ENCODE measurements at places on chromosomes 1 and 21.

GRCh38 chr1:3312310-3312897 lies 142.1 kb upstream of the ARHGEF16 start:
- DNase-seq: no peak

GRCh38 chr1:46623743-46624644 lies 7.4 kb upstream of the MOB3C start:
- no peak for DNase-seq

DNA sequence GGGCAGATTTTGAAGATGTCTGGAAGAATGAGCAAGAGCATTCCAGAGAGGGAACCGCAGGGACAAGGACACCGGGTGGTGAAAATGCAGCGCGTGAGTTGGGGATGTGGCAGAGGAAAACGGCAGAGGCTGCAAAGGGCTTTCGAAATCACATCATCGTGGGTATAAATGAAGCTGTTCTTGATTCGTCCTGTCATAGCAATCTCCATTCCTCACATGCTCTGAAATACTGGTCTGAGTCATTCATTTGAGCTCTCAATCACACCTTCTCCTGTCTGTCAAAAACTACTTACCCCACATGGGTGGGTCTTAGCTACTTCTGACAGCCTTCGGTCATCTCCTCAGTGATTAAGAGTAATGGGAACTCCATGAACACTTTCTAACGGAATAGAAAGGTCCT lies 81.5 kb downstream of the ERG start:
- DNase-seq: no peak

- no peak for DNase-seq
Observed at GRCh38 chr1:60345621-60346020, 272.1 kb upstream of the C1orf87 start.

DNA sequence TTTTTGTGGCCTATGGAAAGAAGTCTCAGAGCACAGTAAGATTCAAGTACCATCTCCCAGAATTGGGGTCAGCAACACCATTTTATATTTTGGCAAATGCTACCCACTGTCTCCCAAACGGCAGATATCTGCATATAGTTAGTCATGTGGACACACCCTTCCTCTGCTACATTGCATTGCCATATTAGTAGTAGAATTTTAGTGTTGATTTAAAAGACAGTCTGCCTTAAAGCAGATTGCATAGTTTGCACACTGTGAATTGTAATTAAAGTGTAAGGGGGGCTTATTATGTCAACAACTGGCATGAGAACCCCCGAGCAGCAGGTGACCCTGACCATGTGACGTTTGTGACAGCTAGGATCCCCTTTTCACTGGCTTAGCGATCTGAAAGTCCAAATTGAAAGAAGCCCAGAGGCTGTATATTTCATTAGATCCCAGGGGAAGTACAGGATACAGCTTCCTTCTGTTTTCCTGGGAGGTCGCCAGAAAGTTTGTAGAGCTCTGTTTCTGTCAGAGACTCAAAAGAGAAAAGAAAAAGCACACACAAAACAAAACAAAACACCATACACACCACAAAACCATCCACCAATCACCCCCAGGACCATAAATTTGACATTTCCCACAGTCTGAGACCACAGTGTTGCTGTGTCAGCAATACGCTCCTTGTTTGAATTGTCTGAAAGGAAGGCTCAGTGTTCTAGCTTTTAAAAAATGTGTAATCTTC lies 172.4 kb downstream of the NFIA start:
- peak; percentile 33 for DNase-seq

DNA sequence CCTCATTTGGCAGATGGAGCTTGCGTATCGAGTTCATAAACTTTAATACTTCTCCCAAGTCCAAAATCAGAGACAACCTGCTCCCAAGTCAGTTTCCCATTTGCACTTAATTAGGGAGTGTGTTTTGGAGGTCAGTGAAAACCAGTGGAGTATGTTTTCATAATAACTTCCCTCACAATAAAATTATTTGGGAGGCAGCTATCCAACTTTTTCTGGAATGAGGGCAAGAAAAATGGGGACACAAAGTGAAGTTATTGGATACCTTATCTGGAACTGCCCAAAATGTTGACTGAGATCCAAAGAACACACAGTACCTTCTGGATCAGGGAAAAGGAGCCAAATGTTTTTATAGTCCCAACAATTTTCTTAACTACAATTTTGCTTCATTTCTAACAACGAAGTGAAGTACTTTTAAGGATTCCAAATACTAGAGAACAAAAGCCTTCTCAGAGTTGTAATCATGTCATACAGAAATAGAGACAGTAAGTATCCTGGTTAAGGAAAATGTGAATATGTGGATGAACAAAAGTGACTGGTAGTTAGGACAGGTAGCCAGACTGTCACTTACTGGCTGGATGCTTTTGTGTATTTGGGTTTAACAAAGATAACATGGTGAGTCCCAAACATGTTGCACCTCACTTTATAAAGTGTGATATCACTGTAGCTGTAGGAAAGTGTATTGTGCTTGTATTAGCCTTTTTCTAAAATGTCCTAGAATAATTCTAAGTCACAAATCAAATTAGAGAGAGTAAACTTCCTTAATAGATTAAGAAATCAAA lies 325.0 kb downstream of the HLX start:
- DNase-seq: no peak

- no peak for DNase-seq
Observed at GRCh38 chr1:169452921-169453320, 25.6 kb upstream of the CCDC181 start.

GRCh38 chr1:197559655-197560054 lies 215.6 kb downstream of the DENND1B start:
- no peak for DNase-seq

GRCh38 chr21:33802481-33802880 lies 113.1 kb downstream of the ATP5PO start:
- no peak for DNase-seq

DNA sequence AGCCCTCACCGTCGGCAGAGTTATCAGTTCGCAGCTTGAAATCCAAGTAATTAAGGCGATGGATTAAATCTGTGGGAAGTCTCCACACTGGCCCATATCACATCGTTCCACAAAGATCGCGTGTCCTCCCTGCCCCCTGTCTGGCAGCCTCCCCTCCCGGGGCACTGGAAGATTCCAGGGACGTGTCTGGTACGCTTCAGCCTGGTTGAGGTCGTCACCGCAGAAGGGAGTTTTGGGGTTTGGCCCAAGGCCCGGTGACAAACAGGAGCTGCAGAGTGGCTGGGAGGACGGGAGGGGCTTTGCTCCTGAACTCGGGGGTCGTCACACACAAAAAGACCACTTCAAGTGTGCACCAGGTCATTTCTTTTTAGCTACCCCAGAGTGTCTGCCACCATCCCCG lies 51.1 kb downstream of the PRDM16 start:
- DNase-seq: peak; percentile 54

- DNase-seq: no peak
Observed at GRCh38 chr1:8911416-8912309, 33.2 kb upstream of the ENO1 start.

DNA sequence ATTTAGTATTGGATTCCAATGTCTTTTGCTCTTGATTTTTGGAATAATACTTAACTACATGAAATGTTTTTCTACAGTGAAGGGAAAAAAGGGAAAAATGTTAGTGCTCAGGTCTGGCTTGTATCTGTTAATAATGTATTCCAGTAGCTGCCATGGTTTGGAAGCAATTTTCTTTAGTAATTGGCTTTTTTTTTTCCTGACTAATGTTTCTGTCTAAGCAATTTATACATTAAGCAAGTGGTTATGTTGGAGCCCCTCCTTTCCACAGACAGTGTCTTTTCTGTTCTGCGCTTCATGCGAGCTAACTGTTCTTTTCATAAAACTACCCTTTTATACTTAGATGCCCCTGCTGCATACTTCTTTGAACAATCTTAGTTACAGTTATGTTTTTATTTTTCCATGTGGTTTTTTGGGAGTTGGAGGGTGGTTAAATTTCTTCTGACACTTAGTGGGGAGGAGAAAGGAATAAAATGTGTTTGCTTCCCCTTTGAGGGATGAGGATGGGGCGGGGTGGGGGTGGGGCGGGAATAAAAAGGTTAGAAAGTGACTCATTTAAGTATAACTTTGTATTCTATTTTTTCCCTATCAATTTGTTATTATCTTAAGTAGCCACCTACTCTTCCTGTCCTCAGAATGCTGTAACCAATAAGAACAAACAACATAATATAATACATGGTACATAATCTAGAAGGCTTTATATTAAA lies 83.1 kb downstream of the CLIC4 start:
- DNase-seq: no peak

- no peak for DNase-seq
Observed at GRCh38 chr1:54986025-54986424, 5.6 kb downstream of the TMEM61 start.

- no peak for DNase-seq
Observed at GRCh38 chr1:157671895-157672294, 28.7 kb downstream of the FCRL3 start.

- no peak for DNase-seq
Observed at GRCh38 chr1:88890791-88891317, 513 bp downstream of the GTF2B start.
